ENCODE measurements at places on chromosomes 4 and X.
A peak's percentile ranks its signal among the peaks of the same experiment; 100 is the strongest.

DNA sequence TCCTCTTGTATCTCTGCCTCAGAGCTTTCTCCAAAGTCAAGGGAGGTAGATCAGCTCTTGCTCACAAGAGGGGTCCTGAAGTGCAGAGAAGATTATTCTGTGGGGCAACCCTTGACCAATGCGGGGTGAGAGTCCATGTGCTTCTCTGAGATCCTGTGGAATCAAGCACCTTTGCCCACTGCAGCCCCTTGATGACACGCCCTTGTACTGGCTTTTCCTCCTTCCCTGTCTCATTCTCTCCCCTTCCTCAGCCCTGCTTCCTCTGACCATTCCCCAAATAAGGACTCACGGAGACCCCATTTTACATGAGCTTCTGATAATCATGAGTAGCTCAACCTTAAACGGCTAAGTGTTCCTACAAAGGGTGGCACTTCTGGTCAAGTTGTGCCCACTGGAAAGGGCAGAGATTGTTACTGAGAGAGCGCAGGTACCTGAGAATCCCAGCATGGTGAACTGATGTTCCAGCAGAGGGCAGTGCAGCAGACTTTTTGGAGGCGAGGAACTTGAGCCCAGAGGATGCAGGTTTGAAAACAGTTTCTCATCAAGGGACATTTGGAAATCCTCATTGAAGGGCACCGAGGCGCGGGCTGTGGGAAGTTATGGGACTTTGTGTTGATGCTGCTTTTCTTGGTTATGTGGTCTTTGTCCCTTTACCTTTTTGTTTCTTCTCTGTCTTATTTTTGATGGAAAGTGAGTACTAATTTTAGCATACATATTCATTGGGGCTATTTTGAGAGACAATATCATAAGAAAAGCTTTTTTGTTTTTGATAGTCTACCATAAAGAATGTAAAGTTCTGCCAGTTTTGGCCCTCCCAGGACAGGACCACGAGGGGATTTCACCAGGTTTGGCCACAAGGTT lies 201.3 kb downstream of the RBM46 start:
- DNase-seq = no peak

- DNase-seq = peak; percentile 42
Observed at GRCh38 chr4:26197018-26197779, 123.6 kb upstream of the RBPJ start.

- DNase-seq = no peak
Observed at GRCh38 chr4:3384771-3385710, 56.7 kb upstream of the HGFAC start.

- DNase-seq = no peak
Observed at GRCh38 chr4:8647094-8647570, 54.6 kb downstream of the CPZ start.

GRCh38 chr4:147201016-147201415 lies 255.4 kb upstream of the TTC29 start:
- DNase-seq = no peak

DNA sequence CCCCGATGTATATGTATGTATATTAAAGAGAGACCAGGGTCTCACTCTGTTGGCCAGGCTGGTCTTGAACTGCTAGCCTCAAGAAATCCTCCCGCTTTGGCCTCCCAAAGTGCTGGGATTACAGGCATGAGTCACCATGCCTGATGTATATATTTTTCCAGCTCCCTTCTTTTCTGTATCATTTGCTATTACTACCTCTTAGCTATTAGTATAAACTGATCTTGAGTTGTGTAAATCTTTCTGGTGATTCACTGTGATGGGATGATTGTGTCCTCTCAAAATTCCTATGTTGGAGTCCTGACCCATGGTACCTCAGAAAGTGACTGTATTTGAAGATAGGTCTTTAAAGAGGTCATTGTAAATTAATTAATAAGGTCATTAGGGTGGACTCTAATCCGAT lies 53.1 kb downstream of the HPRT1 start:
- DNase-seq = no peak

DNA sequence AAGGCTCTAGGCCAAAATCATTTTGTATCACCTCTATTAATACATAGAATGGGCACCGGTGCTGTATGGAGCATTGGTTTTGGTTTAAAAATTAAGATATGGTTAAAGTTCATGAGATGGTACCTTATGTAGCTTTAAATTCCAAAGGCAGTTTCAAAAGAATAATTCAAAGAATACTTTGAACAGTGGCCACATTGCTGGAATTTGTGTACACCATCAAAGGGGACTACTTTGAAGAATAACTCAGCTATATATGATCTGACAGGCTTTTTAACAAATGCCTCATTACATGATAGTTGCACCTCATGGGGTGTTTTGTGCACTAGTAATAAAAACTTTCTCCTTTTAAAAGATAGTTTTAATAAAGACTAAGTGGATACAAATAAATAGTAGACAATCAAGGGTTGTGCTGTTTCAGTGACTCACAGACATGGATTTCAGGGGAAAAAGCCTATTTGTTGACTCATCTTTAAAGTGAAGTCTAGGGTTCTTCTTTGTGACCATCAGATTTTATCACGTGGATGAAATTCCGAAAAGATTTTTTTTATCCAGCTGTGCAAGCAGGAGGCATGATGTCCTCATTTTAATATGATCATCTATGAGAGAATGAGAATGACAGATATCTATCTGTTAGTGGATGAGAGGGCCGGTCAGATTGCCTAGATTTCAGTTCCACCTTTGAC lies 12.8 kb downstream of the MTM1 start:
- DNase-seq = no peak

DNA sequence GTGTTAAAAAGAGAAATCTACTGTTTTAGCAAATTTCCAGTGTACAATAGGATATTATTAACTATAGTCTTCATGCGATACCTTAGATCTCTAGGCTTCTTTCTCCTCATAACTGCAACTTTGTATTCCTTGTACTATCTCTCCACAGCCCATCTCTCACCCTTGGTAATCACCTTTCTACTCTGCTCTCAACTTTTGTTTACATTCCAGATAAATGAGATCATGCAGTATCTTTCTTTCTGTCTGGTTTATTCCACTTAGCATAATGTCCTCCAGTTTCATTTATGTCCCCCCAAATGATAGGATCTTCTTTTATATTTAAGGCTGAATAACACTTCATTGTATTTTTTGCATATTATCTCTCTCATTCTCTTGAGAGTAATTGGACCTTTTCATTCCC lies 165.5 kb downstream of the HS3ST1 start:
- DNase-seq = no peak

GRCh38 chr4:136150046-136150445 lies 1382.2 kb downstream of the PCDH18 start:
- no peak for DNase-seq

DNA sequence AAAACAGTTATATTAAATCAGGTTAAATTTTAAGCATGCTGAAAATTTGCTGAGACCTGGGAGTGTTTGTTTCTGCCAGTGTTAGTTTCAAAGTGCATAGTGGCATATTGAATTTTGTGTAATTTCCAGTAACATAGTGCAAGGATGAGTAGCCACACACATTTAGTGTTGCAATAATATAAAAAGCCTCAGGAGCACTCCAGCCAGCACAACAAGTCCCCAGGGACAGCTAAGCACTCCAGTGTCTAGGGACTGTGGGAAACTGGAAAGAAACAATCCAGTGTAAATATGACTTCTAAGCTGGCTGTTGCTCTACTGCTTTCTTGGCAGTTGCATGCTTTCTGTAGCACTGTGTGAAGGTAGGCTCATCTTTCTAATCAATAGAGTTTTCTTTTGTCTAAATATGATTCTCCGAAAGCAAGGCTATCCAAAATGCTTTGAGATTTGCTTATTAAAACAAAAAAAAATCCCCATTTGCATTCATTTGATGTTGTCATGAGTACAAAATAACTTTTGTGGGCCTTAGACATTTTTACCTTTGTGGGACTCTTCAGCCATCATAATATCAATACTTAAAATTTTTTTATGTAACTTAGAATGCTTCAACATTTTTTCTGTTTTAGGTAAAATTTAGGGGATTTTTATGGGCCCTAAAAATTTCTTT lies 24.2 kb upstream of the CXCL2 start:
- DNase-seq = no peak

- DNase-seq = no peak
Observed at GRCh38 chr4:76363556-76364290, 57.2 kb downstream of the STBD1 start.

DNA sequence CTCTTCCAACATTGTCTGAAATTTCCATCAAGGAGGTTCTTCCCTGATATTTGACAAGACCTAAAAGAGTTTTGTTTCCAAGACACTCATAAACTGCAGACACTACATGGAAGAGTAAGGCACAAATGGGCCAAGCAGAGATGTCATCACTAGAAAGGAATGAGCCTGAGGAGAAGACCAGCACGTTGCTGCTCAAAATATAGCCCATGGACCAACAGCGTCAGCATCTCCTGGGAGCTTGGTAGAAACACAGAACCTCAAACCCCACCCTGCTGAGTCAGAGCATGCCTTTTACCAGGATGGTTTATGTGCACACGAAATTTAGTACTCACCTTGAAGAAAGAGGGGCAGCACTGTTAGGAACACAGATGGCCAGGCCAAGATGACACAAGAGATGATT lies 128.7 kb upstream of the MID1 start:
- DNase-seq = no peak

DNA sequence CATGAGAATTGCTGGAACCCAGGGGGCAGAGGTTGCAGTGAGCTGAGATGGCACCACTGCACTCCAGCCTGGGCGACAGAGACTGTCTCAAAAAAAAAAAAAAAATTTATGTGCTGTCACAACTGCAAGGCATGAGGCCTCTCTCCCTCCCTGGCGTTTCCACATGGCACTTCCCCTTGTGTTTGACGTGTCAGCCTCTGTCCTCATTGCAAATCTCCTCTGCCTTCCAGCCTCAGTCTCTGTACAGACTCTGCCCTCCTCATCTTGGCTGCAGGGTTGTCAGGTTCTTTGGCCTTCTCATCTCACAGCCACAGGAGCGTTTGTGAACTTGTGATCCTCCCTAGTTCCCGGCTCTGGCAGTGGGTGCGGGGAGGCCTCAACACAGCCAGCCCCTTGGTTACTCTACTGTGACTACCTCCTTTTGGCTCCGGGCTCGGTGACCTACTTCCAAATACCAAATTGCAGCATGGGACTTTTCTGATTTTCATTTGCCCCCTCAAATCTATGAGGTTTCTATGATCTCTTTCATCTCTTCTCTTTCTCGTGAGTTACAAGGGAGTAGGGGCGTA lies 250.0 kb downstream of the CBR4 start:
- no peak for DNase-seq

DNA sequence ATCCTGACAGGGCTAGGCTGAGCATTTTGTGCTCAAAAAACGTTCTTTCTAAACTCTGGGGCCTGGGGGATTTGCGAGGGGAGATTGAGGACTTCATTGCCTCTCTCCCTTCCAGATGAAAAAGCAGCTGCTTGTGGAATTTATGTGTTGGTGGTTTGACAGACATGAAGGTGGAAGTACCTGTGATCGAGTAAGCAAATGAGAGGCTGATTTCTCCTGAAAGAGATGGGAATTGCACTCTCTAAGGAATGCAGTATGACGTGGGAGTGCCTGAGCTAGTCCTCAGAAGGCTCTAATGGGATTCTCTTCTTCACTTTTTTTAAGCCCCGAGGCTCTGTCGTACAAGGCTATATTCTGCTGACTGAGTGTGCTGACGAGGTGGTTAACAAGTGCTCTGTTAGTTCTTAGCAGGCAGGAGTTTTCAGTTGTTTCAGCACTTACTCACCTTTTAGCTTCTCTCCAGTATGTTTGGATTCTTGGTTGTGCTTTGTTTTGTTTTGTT lies 426.8 kb upstream of the CNKSR2 start:
- no peak for DNase-seq

DNA sequence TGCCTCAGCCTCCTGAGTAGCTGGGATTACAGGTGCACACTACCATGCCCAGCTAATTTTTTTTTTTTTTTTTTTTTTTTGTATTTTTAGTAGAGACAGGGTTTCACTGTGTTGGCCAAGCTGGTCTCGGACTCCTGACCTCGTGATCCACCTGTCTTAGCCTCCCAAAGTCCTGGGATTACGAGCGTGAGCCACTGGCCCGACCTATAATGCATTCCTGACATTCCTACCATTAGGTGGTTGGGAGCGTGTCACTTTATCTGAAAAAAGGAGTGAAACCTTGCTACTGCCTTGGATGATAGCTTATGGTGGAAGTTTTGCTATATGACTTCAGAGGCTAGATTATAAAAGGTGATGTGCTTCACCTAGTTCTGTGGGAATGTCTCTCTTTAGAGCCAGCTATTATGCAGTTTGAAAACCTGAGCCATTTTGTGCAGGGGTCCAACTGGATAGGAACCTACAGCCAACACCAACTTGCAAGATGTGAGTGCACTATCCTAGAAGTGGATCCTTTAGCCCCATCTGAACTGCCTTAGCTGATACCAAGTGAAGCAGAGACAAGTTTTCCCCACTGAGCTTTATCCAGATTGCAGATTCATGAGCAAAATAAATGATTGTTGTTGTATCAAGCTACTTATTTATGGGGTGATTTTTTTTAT lies 29.8 kb upstream of the EMCN start:
- no peak for DNase-seq

DNA sequence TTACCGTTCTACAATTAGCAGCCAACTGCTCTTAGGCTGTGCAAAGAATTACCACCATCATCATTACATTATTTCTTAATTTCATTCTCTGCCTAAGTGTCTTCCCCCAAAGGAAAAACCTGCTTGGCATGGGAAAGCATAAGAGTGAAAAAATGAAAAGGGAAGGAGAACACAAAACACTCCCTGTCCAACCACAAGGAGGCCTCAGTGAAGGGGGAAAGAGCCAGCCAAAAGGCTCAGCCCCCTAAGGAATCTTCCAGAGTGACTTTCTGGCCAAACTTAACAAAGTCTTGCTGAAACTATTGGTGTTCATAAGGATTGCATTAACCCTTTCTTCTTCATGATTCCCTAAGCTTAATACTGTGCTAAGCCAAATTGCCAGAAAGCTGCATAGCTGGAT lies 287.4 kb downstream of the SMARCA1 start:
- no peak for DNase-seq

DNA sequence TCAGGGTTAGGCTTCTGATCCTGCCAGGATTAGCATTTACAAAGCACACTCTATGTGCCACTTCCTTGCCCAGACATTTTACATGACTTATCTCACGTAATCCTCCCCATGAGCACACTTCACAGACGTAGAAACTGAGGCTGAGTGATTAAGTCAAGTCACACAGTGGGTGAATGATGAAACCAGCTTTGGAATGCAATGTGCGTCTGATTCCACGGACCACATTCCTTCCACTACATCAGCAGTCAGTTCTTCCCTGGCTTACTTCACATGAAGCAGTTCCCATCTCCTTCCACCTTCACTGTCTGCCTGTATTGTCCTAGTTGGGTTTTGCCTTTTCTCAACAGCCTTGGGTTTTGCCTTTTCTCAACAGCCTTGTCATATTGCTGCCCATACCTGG lies 134.3 kb upstream of the PPARGC1A start:
- DNase-seq = no peak

DNA sequence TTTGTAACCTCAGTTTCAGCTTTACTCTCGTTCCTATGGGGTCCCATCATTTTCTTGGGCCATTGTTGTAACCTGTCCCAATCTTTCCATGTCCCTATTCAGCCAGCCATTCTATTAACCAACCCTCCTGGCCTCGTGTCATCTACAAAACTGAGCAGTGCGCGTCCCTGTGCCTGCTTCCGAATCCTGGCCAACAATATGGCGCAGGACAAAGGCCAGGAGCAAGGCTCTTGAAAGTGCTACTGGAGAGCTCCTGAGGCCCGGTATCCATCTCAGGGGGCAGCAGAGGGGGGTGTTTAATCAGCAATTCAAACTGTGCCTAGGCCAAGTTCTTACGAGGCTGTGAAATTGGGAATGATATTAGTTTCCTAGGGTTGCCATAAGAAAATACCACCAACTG lies 41.2 kb upstream of the APLN start:
- DNase-seq = no peak

Data from stimulated activated CD8-positive, alpha-beta memory T cell treated with anti-CD3 and anti-CD28 coated beads, Interleukin-12 subunit alpha, Interleukin-12 subunit beta, amount 100 ng/mL, for 1 hour (primary cell).